MG63 (cell line): ENCODE measurements at places on chromosomes 3 and 15.

DNA sequence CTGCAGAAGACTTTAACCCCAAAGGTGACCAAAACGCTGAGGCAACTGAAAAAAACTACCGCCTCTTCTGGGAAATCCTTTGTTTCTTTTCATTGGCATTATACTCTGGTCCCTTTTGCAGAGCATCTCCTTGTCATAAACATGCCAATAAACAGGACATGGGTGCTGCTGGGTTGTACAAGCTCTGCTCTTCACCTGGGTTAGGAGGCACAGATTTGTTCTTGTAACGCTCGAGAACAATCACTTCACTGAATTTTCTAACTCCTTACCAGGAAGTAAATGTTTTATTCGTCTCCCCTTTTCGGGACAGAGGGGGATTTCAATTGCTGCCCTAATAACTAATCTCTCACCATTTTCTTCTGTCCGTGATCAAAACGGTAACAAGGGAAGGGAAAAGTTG, 1.3 kb downstream of the PLCH1 start:
- no peak for DNase-seq

DNA sequence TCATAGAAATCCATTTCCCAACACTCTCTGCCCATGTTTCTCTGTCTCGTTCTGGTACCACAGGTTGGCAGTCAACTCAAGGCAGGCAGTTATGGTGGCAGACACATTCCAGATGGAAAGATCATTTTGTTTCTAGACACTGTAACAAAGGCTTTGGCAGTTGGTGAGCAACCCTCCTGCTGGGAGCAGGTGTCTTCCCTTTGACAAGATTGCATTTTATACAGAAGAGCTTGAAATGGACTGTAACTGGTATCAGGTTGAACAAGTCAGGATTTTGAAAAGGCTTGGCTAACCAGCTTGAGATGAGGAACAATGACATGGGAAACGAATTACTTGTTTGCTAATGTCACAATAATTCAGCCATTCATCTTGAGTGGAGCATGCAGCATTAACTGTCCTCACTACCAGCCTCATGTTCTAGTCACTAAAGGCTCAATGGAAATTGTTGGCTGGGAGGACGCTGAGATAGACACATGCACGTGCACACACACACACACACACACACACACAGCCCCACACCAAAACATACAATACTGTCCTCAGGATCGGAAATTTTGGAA, 170.0 kb downstream of the SEMA6D start:
- no peak for DNase-seq

DNA sequence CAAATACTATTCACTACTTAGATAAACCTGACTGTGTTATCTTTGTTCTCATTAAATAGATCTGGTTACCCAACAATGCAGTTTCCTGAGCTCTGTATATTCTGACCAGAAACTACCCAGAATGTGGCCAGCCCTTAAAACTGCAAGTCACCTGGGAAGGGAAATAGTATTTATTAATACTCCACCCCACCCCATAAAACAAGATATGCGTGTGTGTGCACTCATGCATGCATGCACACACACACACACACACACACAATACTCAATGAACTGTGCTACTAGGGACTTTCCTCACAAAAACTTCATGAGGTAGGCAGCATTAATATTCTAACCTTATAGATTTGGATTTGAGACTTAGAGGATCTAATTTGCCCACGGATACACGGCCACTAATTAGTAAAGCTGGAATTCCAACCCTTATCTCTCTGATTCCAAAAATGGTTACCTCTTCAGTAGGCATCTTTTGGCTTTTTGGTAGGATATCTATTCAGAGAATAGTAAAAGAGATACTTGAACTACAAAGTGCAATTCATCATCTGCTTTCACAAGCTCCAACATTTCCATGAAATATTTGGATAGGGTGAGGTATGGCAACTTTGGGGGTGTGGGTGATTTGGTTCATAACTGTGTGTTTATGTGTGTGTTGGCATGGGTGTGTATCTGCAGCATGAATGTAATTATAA, 197.0 kb upstream of the CFAP20DC start:
- no peak for DNase-seq

- DNase-seq: no peak
These were observed 508.6 kb downstream of the SHQ1 start for GRCh38 chr3:72339670-72340030.

- DNase-seq: no peak
These were observed 49.2 kb downstream of the MBNL1 start for GRCh38 chr3:152317956-152318355.
